Chondrocyte (in vitro differentiated cells): ENCODE measurements at places on chromosomes 2 and 18. TPM values are rescaled to one million over a fixed set of nuclear protein-coding genes. Genes with fewer than 3 reads are reported as not detected.

Gene M1AP
- 0.35 TPM in 1 of 3 replicates, not detected in the others for total RNA-seq

Gene EFHD1
- 109 to 178 TPM (median 175 TPM) in 3 replicates for total RNA-seq

DNA sequence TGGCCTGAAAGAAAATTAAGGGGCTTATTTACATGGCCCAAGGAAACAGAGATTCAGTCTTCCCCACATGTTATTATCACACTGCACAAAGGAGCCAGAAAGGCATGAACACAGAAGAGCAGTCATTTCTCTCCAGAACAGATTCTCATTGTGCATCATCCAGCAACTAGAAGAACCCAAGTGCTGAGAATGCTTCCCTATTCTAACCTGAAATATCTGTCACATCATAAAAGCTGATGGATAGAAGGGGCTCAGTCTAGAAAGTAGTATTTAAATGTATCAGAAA, 145.8 kb downstream of the TMEM163 start:
- DNase-seq, result no peak

DNA sequence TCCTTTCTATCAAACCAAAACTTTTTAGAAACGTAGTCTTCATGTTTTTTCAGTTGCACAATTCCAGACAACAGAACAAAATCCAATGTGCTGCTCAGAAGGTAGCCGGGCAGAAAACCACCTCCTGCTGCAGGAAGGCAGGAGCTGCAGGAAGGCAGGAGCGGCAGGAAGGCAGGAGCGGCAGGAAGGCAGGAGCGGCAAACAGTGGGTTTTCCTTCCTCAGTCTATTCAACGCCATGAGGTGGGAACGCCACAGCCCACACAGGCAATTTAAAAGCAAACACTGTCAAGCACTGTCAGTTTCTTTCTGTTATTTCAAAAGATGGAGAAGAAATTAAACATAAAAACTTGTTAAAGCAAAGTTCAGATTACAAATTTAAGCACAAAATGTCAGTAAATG, 601.2 kb upstream of the SALL3 start:
- DNase-seq, result no peak
